ENCODE measurements at places on chromosomes 3 and 15. TPM values are rescaled to one million over a fixed set of nuclear protein-coding genes. Genes with fewer than 3 reads are reported as not detected.

DNA sequence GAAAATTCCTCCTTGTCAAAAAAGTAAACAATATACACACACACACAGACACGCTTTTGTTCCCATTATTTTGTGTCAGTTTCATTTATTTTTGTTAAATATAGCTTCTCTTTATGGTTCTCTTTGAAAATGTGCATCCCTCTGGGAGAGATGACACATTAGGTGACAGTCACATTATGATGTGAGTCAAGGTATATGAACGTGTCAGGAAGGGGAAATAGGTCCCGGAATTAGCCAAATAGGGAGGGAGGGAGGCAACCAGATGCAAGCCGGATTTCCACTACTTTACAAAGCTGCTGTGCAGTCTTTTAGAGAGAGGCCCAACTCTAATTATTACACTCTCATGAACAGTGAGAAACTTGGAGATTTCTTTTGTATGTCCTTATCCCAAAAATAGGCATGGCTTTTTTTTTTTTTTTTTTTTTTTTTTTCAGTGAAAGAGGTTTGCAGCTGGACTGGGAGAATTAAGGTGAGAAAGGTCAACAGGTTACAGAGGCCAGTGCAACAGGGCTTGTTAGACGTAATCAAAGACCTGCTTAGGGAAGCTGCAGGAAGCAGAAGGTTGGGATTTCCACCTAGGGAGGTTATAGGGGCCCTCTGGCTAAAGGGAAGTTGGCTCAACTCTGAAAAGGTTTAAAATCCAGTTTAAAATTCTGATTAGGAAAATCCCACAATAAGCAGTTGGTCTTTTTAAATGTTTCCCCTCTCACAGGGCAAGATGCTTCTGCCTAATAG lies 240.5 kb upstream of the UBE2E1 start:
- no peaks in the 10 kb centered on the region for H3K36me3 ChIP-seq
- no peak overlapping the region for H3K27ac ChIP-seq
- no peaks in the 10 kb centered on the region for H3K4me1 ChIP-seq
- H3K4me3 ChIP-seq = no peak overlapping the region

DNA sequence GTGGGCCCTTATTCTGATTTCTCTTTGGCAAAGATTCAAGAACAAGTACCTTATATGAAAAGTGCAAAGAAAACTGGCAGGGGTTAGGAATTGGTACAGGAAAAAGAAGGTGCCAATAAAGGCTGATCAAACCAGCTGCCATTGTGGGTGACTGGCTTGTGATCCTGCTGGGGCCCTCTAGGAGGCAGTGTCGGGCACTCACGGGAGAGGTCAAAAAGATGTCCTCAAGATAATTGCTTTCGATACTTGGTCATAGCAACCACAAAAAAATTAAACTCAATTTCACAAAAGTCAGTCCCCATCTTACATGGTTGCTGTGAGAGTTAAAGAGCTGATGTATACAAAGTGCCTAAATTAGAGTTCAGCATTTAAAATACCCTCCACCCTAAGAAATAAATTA lies 31.0 kb upstream of the CAV3 start:
- no peaks in the 10 kb centered on the region for H3K27me3 ChIP-seq
- H3K36me3 ChIP-seq = no peaks in the 10 kb centered on the region
- no peaks in the 10 kb centered on the region for H3K4me1 ChIP-seq
- DNase-seq = no peak
- no peak overlapping the region for H3K4me3 ChIP-seq

The CNTN3 gene
- not detected for total RNA-seq

The FAH gene
- 14.1 TPM for total RNA-seq

DNA sequence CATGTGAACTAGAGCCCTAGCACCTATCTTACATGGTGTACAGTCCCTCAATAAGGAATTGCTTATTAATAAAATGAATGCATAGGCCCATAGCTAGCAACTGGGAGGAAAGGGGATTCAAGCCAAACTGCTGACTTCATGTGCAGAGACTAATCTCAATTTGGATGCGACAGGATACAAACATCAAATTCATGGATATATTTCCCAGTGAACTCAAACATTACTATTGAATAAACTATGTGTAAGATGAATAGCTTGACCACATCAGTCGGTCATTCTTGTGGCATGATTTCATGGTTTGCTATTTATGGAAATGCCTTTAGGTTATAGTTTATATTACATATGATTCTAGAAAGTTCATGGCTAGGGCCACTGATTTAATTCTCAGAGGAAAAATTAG lies 268.6 kb upstream of the SLITRK3 start:
- H3K36me3 ChIP-seq = no peaks in the 10 kb centered on the region
- no peak for DNase-seq
- no peaks in the 10 kb centered on the region for H3K4me1 ChIP-seq
- H3K27me3 ChIP-seq = no peaks in the 10 kb centered on the region
- H3K27ac ChIP-seq = no peak overlapping the region
- no peak overlapping the region for H3K4me3 ChIP-seq

The TRIM71 gene
- total RNA-seq = 0.05 TPM

DNA sequence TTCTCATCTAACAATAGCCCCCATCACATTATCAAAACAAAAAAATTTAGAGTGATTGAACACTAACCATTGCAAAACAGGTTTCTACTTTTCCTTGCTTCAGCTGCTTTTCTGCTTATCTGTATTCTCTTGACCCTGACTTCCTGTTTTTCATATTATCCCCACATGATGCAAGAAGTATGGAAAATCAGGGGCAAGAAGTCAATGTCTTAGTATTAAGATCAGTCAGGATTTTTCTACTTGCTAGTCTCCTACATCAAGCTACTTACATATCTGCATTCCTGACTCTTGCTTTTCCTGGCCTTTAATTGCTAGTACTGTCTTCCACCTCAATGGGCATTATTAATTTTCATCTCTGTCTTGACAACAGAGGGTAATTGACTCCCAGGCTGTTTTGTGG lies 300.2 kb downstream of the OTOL1 start:
- no peaks in the 10 kb centered on the region for H3K36me3 ChIP-seq
- H3K27ac ChIP-seq = no peak overlapping the region
- H3K4me1 ChIP-seq = no peaks in the 10 kb centered on the region
- no peaks in the 10 kb centered on the region for H3K27me3 ChIP-seq

DNA sequence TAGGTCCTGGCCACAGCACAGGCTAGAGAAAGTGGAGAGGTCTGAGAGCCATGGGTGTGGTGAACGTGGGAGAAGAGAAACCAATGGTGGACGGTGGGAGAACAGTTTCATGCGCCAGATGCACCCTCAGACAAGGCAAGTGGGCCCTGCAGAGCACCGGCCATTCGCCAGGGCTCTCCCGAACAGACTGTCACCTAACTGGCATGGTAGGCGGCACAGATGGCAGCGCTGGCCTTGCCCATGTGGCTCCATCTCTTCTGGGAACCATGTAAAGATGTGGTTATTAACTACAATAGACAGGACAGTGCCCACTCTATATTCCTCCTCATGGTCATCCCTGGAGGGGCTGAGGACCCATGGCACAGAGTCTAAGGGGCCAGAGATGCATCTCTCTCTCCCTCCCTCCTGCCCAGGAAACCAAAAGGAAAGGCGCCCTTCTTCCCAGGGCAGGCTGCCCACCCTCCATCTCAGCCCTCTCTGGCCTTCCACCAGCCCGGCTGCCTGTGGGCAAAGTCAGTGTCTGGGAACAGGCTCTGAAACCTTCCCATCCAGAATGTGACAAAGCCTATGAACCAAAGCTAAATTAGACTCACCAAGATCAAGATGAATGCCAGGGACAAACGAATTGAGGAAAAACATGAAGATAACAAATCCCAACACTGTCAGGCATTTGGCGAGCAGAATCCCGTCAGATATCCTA lies 147.8 kb downstream of the OCA2 start:
- H3K27me3 ChIP-seq = no peaks in the 10 kb centered on the region
- H3K4me1 ChIP-seq = no peaks in the 10 kb centered on the region
- no peak overlapping the region for H3K27ac ChIP-seq
- no peak for DNase-seq

The CLK3 gene
- 293 TPM for total RNA-seq

GRCh38 chr3:151330899-151331298 lies 1.6 kb upstream of the P2RY13 start:
- peaks cover 4% of the 10 kb centered on the region for H3K4me1 ChIP-seq
- H3K36me3 ChIP-seq = no peaks in the 10 kb centered on the region
- H3K27me3 ChIP-seq = peaks cover 1% of the 10 kb centered on the region
- no peak for DNase-seq

DNA sequence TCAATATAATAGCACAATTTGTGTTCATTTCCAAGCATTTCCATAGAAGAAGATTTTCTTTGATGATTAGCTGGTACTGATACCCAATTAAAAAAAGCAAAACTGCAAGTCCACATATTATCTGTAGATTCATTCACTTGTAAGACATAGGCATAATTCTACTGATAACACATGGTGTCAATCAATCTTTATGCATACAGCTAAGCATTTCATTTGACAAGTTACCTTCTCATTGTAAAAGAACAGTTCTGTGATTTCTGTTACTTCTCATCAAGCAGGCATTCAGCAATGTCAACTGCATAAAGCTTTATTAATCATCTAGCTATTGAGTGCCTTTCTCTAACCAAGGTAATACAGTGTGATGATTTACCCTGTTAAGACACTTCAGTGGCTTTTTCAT lies 672.0 kb downstream of the PLOD2 start:
- no peaks in the 10 kb centered on the region for H3K4me1 ChIP-seq
- no peaks in the 10 kb centered on the region for H3K27me3 ChIP-seq
- H3K36me3 ChIP-seq = no peaks in the 10 kb centered on the region
- H3K27ac ChIP-seq = no peak overlapping the region
- DNase-seq = no peak

- no peak for DNase-seq
- H3K4me3 ChIP-seq = no peak overlapping the region
- H3K27ac ChIP-seq = peak overlapping the region; percentile 4
- peaks cover 25% of the 10 kb centered on the region for H3K4me1 ChIP-seq
Measured at GRCh38 chr3:186991470-186991869, 61.1 kb downstream of the ST6GAL1 start.

The XXYLT1 gene
- total RNA-seq = 13.6 TPM

DNA sequence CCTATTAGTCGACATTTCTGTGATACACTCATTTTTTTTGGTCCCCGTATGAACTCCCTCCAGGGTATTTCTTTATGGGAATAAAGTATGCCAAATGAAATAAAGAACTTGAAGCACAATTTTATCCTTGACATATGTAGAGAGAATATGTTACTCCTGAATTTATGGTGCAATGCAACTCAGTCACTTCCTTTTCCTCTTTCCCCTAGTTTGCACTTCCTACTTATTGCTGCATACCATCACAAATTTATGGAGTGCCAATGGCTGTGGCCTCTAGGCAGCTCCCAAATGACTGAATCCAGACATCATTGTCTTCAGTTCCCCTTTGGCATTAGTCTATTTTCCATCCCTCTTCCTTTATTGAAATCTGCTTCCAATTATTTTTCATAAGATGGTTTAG lies 403.5 kb downstream of the FHIT start:
- H3K4me3 ChIP-seq = no peak overlapping the region
- DNase-seq = no peak
- H3K27ac ChIP-seq = no peak overlapping the region
- H3K27me3 ChIP-seq = no peaks in the 10 kb centered on the region

DNA sequence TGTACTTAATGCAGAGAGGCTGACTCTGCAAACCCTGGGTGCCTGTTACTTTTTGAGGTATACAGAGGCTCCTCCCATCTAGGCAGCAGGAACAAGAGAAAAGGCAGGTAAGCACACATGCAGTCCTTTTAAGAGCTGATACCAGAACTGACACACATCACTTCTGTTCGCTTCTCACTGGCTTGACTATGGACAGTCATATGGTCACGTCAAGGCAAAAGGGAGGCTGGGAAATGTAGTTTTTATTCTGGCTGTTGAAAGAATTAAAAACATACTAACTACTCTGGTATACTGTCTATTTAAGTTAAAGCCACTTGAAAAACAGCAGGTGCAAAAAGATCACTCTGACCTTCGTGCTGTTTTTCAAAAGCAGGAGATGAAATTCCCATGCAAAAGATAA lies 218.3 kb downstream of the CTNNB1 start:
- H3K27me3 ChIP-seq = no peaks in the 10 kb centered on the region
- no peaks in the 10 kb centered on the region for H3K36me3 ChIP-seq
- no peak for DNase-seq
- H3K4me1 ChIP-seq = peaks cover 14% of the 10 kb centered on the region

The SH2D7 gene
- not detected for total RNA-seq

GRCh38 chr15:77402740-77403379 lies 17.0 kb downstream of the PEAK1 start:
- H3K4me1 ChIP-seq = no peaks in the 10 kb centered on the region
- DNase-seq = no peak
- H3K27ac ChIP-seq = no peak overlapping the region
- H3K36me3 ChIP-seq = no peaks in the 10 kb centered on the region
- no peaks in the 10 kb centered on the region for H3K27me3 ChIP-seq

The IL17RD gene
- total RNA-seq = 0.05 TPM

- no peaks in the 10 kb centered on the region for H3K27me3 ChIP-seq
- H3K27ac ChIP-seq = no peak overlapping the region
- peaks cover 29% of the 10 kb centered on the region for H3K36me3 ChIP-seq
- no peak for DNase-seq
Measured at GRCh38 chr15:88653200-88654064, 14.6 kb downstream of the ISG20 start.

DNA sequence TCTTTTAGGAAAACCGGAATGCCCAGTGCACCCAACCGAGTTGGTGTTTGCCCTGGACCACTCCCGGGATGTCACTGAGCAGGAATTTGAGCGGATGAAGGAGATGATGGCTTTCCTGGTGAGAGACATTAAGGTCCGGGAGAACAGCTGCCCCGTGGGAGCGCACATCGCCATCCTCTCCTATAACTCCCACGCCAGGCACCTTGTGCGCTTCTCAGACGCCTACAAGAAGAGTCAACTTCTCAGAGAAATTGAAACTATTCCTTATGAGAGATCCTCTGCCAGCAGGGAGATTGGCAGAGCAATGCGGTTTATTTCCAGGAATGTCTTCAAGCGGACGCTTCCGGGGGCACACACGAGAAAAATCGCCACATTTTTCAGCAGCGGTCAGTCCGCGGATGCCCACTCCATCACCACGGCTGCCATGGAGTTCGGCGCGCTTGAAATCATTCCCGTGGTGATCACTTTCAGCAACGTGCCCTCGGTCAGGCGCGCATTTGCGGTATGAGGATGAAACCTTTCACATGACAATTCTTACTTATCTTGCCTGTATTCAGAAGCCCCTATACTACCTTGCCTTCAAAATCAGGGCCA lies 97.5 kb downstream of the PIK3R4 start:
- no peak for DNase-seq
- H3K4me3 ChIP-seq = no peak overlapping the region
- H3K4me1 ChIP-seq = no peaks in the 10 kb centered on the region

GRCh38 chr15:64731012-64731804 lies 44.2 kb downstream of the RBPMS2 start:
- H3K27ac ChIP-seq = no peak overlapping the region
- DNase-seq = peak; percentile 82
- H3K27me3 ChIP-seq = no peaks in the 10 kb centered on the region
- no peaks in the 10 kb centered on the region for H3K36me3 ChIP-seq
- peaks cover 9% of the 10 kb centered on the region for H3K4me1 ChIP-seq
- no peak overlapping the region for H3K4me3 ChIP-seq

DNA sequence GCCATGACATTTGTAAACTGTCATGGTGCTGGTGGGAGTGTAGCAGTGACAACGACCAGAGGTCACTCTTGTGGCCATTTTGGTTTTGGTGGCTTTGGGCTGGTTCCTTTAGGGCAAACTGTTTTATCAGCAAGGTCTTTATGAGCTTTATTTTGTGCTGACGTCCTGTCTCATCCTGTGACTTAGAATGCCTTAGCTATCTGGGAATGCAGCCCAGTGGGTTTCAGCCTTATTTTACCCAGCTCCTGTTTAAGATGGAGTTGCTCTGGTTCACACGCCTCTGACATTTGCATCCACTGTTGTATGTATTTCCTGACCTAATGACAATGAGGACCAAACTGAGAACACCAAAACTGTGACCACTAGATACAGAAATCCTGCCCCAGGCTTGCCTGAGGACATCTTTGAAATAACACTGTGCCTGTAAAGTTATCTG lies 37.6 kb downstream of the RAB8B start:
- peaks cover 12% of the 10 kb centered on the region for H3K4me1 ChIP-seq
- no peak for DNase-seq
- peaks cover 24% of the 10 kb centered on the region for H3K36me3 ChIP-seq
- H3K27ac ChIP-seq = peak overlapping the region; percentile 64
- no peaks in the 10 kb centered on the region for H3K27me3 ChIP-seq

The TMC3 gene
- not detected for total RNA-seq

Data from natural killer cell (primary cell).